NCI-H187 treated with DMSO at 0.1 percent for 48 hours (cell line): ENCODE measurements at places on chromosomes 13 and 19.

- no peak for DNase-seq
Observed at GRCh38 chr19:17220207-17220758, 5.1 kb downstream of the USE1 start.

DNA sequence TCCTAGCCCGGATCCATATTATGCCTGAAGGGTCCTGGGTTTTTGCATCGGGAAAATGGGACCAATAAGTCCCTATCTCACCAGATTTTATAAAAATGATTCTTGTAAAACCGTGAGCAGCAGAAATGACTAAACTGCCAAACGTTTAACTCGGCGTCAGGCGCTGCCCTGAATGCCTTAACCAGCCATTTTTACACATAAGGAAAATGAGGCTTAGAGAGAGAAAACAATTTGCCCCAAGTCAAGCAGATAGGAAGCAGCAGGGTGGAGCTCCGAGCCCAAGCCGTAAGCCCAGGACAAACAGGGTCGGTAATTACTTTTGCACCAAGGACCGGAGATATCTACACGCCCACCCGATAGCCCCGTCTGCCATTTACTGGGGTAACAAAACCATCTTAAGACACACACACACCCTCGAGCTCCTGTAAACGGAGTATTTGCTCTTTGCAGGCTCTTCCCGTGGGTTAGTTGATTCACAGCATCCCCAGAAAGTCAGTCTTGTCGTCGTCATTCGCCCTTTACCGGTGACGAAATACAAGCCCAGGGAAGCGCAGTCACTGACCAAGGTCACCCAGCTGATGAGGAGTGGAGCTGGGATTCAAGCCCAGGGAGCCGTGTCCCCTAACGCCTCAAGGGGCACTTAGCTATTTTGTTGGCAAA lies 16.0 kb upstream of the MRI1 start:
- no peak for DNase-seq

GRCh38 chr13:27203186-27203585 lies 31.6 kb upstream of the USP12 start:
- no peak for DNase-seq

DNA sequence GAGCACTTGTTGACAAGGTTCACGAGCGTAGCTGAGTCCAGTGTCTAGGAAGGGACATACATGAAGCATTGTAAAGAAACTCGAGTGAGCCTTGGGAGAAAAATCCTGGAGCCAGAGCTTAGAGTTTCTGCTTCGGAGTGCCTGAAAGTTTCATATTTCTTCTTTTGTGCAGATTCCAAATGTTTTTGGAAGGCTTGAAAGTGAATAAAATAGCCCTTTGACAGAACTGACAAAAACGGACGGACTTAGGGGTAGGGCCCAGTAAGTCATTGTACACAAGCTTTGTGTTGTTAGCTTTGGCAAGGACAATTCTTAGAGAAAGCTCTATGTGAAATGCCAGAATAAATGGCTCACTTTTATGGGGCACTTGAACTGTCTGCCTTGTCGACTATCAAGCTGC lies 2.8 kb downstream of the RNF113B start:
- no peak for DNase-seq

DNA sequence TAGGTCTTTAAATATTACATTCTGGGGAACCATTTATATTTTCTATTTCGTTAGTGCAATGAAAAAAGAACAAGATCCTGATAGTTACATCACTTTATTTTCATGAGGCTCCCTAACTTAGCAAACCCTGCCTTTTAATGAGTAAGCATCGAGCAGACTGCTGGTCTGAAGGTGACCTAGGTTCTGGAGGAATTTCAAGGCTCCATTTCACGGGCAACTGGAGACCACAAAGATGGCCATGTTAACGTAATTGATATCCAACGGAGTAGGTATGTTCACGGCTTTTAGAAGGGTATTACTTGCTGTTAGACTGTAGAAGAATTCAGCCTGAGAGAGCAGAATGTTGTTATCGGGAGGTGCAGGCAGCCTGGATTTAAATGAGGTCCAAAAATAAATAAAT lies 1597.6 kb downstream of the EFNB2 start:
- DNase-seq: no peak
